ENCODE measurements at places on chromosomes 16 and 17.

- no peak for DNase-seq
These were observed 40.3 kb downstream of the WNT3 start for GRCh38 chr17:46777943-46778915.

DNA sequence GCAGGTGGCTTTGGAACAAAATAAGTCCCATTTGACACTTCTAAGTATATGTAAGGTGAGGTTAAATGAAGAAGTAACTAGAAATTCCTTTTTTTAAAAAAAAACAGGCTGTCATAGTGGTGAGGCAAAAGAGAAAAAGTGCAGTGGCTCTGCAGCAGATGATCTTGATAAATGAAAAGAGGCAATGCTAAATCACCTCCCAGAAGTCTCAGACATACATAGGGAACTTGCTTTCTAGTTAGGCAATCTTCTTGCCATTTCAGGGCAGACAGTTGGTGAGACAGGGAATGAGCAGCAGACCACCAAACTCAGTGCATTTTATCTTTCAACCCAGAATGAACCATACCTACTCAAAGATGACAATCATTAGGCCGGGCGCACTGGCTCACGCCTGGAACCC lies 90.8 kb downstream of the MYO1D start:
- DNase-seq: no peak

DNA sequence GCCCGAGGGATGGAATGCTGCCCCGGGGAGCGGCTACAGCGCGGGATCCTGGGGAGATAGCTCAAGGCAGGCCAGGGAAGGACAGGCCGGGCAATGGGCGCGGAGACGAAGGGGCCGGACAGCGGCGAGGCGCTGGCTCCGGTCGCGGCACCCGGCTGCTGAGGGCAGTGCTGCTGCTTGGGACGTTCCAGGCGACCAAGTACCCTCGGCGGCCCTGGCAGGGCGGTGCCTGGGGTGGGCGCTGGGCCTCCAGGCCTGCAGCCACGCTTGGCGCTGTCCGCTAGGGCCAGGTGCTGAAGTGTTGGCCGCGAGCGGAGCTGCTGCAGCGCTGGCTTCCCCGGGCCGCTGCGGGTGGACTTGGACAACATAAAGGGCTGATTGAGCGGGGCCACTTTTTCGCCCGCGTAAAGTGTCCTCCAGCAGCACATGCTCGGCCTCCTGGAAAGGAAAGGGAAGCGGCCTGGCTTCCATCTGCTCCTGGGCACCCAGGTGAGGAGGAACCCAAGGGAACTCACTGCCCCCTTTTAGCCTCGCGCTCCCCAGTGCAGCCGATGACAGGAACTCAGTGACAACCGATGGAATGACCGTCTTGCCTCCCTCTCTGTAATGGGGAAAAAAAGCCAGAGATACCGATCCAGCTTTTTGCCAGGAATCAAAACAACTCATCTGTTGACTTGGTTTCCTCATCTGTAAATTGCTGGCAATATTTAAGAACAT lies 23.7 kb downstream of the CLEC3A start:
- no peak for DNase-seq

GRCh38 chr17:20189302-20189701 lies 180.1 kb downstream of the SPECC1 start:
- DNase-seq: peak; percentile 75

- DNase-seq: no peak
These were observed 184.9 kb downstream of the SEC14L1 start for GRCh38 chr17:77325577-77326075.

DNA sequence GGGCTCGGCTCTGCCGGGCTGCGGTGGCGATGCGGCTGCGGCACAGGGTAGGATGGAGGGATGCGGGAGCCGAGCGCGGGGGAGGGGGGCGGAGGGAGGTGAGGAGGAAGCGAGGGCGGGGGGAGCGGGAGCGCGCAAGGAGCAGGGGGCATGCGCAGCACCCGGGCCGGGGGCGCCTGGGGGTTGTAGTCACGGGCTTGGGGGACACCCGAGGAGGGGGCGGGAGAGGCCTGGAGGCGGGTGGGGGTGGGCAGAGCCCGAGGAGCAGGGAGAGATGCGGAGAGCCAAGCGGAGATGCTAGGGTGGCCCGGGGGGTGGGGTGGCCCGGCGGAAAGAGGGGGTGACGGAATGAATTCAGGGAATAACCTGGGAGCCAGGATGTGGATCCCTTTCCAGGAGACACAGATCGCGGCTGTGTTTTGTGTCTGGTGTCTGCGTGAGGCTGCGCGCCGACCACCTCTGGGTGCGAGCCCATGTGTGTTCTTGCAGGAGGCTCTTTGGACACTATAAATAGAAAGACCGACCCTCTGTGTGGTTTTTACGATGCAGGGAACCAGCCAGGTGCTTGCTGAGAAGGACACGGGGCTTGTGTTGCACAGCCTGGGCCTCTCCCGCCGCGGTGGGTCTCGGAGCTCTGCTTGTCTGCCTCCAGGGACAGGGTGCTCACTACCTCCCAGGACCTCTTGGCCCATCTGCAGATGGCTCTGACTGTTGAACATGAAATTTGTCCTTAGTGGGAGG lies at the start of gene STX1B:
STX1B (minus strand) TSS at position 54 of the 741 bp plus-strand sequence. CDS start 242 bp downstream, outside the sequence.
- no peak for DNase-seq

- no peak for DNase-seq
These were observed 34.8 kb downstream of the UBN1 start for GRCh38 chr16:4882000-4882632.

GRCh38 chr16:30885196-30885595 lies 8.7 kb downstream of the BCL7C start:
- no peak for DNase-seq

GRCh38 chr17:70862295-70862694 lies 693.0 kb downstream of the KCNJ2 start:
- no peak for DNase-seq

DNA sequence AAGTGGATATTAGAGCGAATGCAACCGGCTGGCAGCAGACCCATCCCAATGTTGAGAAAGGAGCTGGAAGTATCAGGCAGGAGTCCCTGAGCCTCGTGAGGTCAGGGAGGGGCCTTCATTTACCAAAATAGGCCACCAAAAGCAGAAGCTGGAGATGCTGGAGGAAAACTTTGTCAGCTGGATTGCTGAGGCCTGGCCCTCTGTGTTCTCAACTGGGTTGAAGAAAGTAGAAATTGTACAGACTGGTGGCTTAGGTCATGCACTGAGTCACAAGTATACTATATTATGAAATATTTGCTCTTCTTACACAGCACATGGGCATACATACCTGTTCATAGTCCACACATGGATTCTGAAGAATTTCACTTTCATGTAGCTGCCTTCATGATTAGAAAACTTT lies 23.2 kb upstream of the TEKT3 start:
- DNase-seq: no peak

DNA sequence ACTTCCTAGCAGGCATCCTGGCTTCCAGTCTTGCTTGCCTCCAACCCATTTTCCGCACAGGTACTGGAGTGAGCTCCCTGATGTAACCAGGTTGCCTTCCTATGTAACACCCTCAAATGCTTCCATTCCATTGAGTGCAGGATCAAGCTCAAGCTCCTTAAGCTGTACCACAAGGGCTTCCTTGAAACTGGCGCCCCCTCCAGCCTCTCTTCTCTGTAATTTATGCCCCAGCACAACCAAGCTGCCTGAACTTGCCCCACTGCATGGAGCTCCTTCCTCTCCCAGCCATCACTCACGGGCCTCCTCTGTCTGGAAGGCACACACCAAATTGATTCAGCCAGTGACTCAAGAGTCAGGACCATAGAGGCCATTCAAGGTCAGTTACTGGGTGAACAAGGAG lies 234.8 kb upstream of the RPL38 start:
- DNase-seq: no peak

GRCh38 chr17:560432-560873 lies 154.2 kb downstream of the VPS53 start:
- no peak for DNase-seq

- no peak for DNase-seq
These were observed 3.3 kb downstream of the TPSD1 start for GRCh38 chr16:1258906-1259759.

GRCh38 chr17:73069164-73069770 lies 23.2 kb downstream of the SLC39A11 start:
- no peak for DNase-seq

GRCh38 chr17:9531034-9531433 lies 44.6 kb downstream of the STX8 start:
- DNase-seq: no peak

DNA sequence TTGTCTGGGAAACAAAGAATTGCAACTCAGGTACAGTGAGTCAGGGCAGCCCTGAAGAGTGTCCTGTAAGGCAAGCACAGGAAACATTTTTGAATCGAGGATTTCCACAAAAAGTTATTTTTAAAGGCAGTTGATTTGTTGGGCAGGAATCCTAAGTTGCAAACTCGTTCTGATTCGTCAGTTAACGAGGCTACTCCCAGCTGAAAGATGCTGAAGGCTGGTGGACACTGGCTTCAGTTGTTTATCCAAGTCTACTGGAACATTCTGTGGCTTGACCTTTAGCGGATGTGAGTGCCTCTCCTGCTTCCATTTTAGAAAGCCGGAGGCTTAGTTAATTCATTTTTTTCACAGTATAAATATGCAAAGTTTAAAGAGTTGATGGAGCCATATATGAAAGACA lies 84.2 kb downstream of the KCNJ12 start:
- DNase-seq: no peak

DNA sequence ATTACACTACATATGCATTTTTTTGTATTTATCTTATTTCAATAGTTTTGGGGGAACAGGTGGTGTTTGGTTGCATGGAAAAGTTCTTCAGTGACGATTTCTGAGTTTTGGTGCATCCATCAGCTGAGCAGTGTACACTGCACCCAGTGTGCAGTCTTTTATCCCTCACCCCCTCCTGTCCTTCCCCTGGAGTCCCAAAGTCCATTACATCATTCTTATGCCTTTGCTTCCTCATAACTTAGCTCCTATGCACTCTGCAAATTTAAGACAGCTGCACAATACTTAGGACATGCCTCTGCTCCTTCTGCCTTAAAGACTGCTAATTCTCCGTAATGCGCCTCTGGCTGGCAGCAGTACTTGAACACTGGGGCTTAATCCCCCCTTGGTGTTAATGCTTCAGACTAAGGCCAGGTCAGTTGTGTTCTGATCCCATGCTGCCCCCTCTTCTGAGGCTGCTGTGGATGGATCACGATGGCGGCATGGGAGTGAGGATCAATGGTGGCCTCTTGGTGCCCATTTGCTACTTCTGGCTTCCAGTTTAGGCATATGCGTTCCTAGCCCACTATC lies 146.2 kb downstream of the PARN start:
- no peak for DNase-seq

GRCh38 chr17:33124871-33125551 lies 133.4 kb downstream of the SPACA3 start:
- DNase-seq: no peak

DNA sequence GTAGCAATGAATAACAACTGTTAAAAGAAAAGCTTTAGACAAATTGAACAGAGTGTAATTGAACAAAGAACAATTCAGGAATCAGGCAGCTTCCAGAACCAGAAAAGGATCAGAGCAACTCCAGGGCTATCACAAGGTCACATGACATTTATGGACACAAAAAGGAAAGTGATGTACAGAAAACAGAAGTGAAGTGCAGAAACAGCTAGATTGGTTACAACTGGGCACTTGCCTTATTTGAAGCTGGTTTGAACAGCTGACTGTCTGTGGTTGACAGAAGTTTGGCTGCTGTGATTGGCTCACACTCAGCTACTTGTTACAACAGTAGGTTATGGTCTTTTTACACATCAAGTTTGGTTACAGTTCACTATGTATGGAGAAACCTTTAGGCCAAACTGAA lies 14.8 kb downstream of the EFCAB5 start:
- DNase-seq: no peak

DNA sequence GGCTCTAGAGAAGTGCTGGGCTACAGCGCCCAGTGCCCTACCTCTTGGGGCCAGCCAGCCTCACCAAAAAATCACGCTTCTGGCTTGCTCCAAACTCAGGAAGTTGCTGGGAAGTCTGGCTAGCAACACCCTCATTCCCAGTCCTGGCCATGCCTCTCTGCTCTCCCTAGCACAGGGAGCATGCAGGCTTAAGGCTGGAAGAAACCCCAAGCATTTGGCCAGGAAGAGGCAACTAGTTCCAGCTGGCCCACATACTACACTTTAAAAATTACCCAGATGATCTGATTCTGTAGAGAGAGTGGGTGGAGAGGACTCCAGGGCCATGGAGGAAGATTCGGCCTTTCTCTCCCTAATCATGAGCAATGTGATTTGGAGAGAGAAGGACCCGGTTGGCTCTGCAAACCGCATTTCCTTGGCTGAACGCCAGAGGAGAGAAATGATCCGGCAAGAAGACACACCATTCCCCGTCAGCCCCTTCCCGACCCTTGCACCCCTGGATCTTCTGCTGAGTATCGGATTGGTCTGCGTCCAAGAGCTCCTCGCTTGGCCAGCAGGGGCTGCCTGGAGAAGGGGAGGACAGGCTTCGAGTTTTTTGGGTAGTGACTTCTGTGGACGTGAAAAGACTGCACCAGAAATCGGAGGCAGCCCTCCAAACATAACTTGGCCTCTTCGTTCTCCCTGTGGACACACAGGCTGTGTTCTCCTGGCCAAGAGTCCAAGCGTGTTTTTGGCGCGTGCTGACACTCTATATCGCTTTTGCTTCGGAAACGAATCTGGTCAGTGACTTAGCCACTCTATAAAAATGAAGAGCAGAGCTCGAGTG lies 406.3 kb downstream of the WWOX start:
- DNase-seq: peak; percentile 37

DNA sequence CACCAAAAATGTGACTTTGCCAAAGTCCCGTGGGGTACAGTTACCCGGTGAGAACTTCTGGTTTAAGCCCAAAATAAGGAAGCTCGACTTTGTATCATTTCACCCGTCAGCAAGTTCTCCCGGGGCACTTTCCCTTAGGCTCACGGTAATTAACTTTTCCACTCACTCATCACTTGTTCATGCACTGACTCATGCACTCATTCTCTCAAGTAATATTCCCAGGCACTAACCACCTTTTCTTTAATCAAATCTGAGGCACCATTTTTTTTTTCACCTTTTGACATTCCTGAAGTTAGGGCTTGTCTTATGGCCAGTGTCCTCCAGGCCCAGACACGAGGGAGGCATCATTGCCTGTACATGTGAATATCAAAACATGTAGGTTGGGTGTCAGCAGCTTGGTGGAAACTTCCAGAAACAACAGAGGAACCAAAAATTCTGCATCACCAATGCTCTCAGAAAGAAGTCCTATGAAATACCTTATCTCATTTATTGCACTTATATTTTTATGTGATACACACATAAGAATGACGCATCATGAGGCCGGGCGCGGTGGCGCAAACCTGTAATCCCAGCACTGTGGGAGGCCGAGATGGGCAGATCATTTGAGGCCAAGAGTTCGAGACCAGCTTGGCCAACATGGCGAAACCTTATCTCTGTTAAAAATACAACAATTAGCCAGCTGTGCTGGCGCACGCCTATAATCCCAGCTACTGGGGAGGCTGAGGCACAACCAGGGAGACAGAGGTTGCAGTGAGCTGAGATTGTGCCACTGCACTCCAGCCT lies 36.1 kb upstream of the ATP2C2 start:
- DNase-seq: no peak
